ENCODE measurements at places on chromosomes 4 and X.

DNA sequence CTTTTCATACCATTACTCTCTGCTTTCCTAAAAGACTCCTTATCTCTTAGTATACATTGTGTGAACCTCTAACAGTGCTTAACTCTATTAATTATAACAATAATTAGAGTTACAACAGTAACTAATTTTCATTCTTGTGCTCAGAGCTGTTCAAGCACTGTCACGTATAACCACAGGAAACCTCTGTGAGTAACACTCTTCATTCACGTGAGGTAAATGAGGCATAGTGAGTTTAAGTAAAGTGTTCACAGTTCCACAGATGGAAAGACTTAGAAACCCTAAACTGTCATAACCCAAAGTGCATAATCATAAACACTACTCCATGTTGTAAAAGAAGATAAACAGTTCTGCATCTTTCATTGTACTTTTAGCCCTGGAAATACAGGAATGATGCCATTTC is 222.4 kb downstream of the CCSER1 start:
- DNase-seq: no peak

DNA sequence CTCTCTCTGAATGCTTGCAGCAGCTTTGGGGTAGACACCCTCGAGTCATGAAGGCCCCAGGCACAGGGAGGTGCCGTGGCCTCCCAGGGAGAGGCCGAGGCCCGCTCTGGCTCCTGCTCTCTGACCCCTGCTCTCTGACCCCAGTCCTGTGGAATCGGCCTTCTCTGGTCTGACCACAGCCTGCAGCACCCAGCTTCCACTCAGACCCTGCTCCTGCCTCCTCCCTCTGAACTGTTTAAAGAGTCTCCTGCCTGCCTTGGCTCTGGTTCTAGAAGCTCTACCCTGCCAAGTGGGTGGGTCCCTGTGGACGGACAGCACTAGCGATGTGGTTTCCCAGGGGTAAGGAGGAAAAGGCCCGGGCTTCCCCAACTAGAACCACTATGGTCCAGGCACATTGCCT is 78.2 kb upstream of the TMEM150C start:
- no peak for DNase-seq

DNA sequence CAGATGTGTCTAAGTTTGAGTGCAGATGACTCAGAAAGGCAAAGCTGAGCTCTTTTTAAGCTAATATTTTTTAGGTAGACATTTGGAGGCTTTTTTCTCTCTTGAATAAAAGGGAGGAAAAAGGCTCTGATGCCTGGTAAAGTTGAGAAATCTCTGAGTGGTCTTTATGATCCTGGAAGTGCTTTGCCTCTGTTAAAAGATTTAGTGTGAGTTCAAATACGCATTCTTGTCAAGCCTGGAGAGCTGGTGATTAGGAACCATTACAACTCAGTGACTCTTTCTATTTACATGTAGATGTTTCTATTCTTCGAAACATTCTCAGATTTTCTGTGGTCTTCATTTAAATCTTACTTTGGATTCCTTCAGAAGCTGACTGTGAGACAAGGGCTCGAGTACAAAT is 143.4 kb upstream of the MED14 start:
- no peak for DNase-seq

DNA sequence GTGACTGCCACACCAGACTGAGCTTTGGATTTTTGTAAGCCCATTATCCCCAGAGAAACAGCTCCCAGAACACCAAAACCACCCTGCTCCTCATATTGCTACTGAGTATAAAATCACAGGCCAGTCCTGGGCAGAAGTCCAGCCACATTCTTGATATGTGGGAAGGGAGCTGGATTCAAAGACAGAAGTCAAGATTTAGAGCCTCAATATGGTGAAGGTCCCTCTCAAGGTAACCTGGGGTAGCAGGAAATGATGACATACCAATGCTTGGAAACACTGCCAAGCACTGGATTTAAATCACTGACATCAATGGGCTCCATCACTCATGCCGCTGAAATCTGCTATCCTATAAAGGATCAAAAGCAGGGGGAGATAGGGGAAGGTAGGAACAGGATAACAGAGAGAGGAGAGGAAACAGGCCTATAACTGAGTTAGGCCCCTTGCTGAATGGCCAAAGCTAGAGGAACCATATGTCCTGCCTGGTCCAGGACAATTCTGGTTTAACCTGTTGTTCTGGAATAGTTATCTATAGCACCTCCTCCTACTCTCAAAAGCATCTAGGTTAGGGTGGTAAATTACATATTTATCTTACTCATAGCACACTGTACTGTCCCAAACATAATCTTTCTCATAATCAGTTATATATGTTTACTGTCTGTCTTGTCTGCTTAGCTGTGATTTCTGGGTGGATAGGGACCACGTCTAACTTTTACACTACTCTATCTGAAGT is 83.7 kb upstream of the NHS start:
- DNase-seq: no peak

GRCh38 chrX:121308276-121308805 is 260.9 kb downstream of the GLUD2 start:
- no peak for DNase-seq

GRCh38 chrX:119503484-119503861 is 35.2 kb downstream of the SLC25A5 start:
- no peak for DNase-seq

- DNase-seq: no peak
Observed at GRCh38 chrX:42242004-42242403, 318.6 kb upstream of the CASK start.

DNA sequence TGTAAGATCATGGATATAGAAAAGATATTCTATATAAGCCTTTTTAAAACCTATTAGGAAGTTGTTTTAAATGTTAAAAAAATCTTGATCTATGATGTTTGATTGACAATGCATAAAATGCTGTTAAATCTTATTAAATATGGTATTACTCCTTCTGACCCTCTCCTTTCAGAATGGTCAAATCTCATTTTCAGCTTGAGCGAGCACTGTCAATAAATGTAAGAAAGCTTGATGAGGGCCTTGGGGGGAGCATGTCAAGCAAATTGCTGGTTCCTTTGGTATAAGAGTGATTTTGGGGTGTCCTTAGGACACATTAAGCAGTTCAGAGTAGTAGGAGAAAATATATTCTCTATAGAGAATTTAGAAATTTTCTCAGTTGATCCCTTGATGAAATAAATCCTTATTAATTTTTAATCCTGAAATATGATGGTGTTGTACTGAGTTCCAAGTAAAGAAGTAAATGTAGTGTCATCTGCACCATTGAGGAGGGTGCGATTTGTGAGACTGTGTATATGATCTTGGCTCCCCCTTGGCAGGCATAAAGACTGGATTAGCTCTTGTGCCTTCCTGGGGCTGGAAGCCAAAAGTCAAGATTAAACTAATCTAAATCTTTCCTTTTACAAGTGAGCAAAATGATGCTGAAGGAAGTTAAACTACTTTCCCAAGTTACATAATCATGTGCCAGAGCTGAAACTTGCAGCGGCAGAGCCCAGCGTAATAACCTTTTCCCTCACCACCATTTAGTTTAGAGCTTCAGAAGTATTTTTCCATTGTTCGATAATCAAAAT is 82.6 kb upstream of the ANK2 start:
- DNase-seq: no peak

- no peak for DNase-seq
Observed at GRCh38 chr4:150862829-150863228, 152.3 kb downstream of the LRBA start.

- DNase-seq: no peak
Observed at GRCh38 chr4:107379054-107379869, 340.8 kb downstream of the PAPSS1 start.

GRCh38 chr4:166657261-166657660 is 577.0 kb downstream of the SPOCK3 start:
- DNase-seq: no peak

- no peak for DNase-seq
Observed at GRCh38 chr4:113618205-113618604, 143.3 kb downstream of the CAMK2D start.
